Activated CD4-positive, alpha-beta memory T cell treated with anti-CD3 and anti-CD28 coated beads for 36 hours (primary cell): ENCODE measurements at places on chromosomes 2 and 18. TPM values are rescaled to one million over a fixed set of nuclear protein-coding genes. Genes with fewer than 3 reads are reported as not detected.

UGT1A3 gene
- total RNA-seq, result not detected

- DNase-seq, result no peak
Measured at GRCh38 chr2:111227716-111228141, 107.0 kb downstream of the BCL2L11 start.

RAB6C gene
- total RNA-seq, result not detected

DNA sequence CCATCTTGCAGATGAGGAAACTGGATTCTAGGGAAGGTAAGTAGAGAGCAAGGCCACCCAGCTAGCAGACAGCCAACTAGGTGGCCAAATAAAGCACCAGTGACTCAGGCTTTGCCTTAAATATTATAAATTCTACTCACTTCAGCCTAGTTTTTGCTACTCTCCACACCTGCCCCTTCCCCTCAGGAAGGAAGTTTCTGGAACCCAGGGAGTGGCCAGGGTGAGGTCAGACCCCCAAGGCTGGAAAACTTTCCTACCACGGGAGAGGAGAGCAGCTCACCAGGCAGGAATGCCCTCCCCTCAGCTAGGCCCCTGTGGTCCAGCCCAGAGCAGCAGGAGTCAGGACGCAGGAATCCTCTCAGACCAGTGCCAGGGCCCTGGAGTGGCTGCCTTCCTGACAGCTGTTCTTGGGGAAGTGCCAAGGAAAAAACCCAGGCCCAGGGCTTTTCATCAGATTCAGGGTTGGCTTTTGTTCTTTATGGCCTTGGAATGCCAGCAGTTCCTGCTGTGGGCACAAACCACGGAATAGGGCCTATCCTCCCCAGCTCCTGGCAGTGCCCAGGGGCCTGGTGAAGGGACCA lies 5.1 kb upstream of the PAX8 start:
- DNase-seq, result no peak

DNA sequence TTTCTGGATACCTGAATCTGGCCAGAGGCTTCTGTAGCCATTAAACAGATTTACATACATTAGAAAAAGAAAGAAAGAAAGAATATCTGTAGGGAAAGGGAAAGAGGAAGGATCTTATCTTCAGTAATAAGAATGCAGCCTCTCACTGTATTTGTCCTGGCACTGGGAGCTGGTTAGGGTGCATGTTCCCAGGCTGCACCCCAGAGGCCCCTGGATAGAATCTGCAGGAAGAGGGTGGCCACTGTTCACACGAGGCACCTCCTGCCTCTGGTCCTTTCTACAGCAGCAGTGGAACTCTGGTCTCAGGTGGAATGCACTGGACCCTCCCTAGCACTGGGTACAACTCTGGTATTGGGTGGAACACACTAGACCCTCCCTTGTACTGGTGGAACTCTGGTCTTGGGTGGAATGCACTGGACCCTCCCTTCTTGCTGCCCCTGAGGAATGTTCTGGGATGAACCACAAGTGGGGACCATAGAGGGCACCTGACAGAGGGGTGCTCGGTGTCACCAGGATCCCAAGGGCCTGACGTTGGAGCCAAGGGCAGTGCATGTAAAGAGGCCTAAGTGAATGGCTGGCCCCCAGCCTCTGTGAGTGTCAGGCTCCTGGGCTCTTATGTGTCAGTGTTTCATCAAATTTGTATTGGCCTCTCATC lies 27.4 kb upstream of the PXDN start:
- no peak for DNase-seq

DNA sequence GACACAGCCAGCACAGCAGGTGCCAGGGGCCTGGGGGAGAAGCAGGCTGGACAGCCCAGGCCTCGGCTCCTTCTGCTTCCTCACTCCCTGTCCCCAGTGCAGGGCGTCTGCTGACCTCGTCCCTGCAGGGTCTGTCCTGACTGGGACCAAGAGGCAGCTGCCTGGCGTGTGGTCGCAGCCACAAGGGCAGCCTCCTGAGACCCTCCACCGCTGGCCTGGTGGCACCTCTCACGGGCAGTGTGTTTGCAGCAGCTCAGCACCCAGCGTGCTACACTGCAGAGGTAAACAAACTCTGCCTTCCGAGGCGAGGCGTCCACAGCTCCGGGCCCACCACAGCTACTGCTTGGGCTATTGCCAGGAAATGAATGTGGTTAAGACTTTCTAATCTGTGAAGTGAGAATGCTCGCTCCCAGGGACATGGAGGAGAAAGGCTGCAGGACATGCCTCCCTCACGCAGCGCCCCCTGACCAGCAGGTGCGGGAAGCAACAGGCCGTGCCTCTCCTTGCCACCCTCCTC lies 46.1 kb upstream of the HPCAL1 start:
- no peak for DNase-seq

DNA sequence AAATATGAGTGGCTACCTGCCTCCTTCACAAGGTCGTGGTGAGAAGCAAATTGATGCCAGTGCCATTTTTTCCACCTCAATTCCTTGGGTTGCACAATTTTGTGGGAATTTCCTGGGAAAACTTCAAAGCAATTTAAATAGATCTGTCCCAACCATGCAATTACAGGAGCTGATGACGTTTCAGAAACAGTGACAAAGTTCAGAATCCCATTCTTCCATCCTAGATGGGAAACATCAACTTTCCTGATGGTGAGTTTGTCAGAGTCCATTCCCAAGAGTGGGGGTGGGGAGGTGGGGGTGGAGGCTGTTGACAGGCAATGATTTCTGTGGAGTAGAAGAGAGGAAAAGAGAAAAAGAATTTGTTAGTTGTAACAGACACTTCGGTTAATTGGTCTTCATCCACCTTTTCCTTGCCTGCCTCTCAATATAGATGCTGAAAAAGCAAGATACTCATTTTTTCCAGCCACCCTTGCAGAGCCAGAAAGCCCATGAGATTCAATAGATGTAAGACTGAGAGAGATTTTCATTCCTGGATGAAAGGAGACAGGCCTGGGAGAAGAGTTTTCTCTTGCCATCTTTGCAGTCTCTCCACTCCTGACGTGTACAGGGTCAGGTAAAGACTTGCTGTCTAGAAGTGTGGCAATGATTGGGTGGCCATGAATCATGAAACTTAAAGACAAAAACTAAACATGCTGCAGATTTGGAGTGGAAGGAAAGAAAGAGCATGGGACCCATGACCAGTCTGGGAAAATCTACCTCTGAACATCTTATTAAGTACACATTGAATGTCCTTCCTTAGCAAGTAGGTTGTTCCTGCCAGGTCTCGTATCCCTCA lies 47.3 kb downstream of the SOCS6 start:
- no peak for DNase-seq
